Fibroblast of the conjunctiva (primary cell): ENCODE measurements at places on chromosomes 11 and 22.

DNA sequence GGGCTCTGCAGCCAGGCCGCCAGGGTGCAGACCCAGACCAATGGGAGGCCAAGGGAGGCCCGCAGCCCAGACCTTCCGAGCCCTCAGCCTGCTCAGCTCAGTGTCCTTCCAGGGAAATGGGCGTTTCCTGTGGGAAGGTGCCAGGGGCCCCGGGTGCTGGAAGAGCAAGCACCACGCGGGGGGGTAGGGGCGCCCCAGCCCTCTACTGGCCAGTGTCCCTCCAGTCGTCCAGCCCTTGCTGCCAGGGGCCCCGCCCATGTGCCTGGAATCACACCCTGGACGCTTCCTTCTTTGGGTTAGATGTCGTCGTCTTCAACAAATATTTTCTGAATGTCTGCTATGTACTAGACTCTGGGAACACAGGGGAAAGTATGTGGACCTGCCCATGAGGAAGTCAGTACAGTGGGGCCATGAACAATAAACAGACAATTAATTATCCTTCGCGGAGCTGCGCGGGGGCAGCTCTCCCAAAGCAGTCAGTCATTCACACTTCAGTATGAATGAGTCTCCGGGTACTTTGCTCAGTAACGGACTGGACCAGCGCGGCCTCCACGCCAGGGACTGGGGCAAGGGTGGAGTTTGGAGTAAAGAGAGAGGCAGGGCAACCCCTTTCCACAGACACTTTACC lies 60.2 kb downstream of the CDKN1C start:
- DNase-seq, result peak; percentile 65

GRCh38 chr11:44344921-44345320 lies 35.0 kb upstream of the ALX4 start:
- no peak for DNase-seq

DNA sequence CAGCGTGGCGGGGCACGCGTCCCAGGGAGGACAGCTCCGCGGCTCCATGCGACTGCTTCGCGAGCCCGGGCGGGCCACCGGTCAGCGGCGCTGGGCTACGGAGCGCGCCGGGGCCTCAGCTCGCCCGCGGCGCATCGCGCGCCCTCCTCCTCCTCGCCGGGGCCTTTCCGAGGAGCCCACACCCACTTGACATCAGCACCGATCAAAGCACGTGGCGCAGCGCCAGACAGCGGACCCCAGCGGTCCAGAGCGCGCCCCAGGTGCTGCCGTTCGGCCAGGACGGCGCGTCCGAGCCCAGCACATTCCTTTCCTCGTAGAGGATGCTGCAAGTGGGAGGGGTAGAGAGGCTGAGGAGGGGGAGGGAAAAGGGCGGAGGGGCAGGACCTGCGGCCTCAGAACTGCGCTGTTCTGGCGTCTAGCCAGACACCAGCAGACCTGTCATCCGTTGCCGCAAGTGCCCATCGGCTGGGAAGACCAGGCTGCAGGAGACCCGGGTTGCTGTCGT lies 88.6 kb downstream of the PLEKHA7 start:
- no peak for DNase-seq

DNA sequence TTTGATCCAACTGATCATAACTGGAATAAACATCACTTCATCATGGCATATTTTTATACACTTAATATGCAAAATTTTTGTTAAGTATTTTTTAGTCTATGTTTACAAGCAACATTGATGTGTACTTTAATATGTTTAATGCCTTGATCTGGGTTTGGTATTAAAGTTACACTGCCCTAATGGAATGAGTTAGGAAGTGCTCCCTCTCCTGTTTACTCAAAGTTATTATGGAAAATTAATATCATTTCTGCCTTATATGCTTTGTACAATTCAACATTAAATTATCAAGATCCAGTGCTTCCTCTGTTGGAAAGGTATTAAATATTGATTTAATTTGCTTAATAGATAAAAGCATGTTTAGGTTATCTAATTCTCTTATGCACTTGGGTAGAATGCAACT lies 927.3 kb upstream of the RAG2 start:
- DNase-seq, result no peak

DNA sequence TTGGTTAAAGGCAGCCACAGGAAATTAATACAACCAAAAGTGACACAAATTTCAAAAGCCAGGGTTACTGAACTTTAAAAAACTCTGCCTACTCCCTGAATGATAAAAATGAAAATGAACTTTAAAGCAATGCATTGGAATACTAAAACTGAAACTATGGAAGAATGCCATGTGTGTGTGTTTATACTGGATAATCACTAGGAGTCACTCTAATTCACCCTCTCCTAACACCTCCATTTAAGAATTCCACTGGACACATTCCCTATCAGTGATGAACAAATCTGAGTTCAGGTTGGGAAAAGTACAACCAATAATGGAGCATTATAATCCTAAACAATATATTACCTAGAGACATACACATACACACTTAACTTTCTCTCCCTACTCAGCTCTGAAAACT lies 27.5 kb upstream of the PLAAT3 start:
- no peak for DNase-seq

DNA sequence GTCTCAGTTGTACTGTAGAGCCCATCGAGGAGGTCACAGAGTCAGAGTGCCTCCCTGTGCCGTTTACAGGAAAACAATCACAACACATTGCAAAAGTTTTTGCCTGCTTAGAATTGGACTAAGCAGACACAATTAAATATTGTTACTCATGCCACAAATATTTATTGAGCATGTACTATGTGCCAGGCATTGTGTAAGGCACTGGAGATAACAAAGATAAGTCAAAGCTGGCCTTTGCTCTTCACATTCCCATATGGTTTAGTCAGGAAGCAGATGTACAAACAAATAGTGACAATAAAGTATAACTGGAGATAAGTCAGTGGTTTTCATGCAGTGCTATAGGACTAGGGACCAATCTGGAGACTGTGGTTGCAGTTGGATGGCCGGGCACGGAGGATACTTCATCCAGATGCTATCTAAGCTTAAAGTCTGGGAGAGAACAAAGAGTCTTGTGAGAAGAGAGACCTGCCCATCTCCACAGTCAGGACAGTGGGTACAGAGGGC lies 550.7 kb downstream of the INSC start:
- DNase-seq, result no peak

DNA sequence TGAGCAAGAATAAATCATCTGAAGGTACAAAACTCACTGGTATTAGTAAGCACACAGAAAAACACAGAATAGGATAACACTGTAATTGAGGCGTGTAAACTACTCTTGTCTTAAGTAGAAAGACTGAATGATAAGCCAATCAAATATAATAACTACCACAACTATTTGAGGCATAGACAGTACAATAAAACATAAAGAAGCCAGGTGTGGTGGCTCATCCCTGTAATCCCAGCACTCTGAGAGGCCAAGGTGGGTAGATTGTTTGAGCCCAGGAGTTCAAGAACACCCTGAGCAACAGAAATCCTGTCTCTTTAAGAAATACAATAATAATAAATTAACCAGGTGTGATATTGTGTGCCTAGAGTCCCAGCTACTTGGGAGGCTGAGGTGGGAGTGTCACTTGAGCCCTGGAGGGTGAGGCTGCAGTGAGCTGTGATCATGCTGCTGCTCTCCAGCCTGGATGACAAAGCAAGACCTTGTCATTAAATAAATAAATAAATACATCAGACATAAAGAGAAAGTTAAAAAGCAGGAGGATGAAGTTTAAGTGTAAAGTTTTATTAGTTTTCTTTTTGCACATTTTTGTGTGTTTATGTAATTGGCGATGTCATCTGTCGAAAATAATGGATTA lies 390.6 kb downstream of the DYNC2H1 start:
- DNase-seq, result no peak

- DNase-seq, result peak; percentile 24
These were observed 44.9 kb downstream of the SCUBE1 start for GRCh38 chr22:43298062-43298801.

DNA sequence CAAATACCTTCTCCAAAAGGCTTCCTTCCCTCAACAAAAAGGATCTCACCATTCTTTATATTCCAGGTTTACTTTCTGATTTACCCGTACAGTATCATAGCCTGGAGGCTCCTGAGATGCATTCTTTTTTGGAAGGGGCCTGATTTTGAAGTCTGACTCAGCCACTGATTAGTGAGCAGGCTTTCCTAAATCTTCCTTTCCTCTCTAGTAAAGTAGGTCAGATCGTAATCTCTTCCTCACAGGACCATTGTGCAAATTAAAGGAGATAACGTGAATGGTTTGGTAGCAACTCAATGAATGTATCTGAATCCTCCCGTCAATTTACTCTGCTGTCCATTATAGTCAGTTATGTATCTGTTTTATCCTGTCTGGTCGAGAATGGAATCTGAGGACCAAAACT lies 227.7 kb upstream of the ANO5 start:
- DNase-seq, result no peak

- no peak for DNase-seq
These were observed 266.7 kb upstream of the CTSC start for GRCh38 chr11:88604260-88604659.
